ENCODE measurements at places on chromosomes 4 and X.

DNA sequence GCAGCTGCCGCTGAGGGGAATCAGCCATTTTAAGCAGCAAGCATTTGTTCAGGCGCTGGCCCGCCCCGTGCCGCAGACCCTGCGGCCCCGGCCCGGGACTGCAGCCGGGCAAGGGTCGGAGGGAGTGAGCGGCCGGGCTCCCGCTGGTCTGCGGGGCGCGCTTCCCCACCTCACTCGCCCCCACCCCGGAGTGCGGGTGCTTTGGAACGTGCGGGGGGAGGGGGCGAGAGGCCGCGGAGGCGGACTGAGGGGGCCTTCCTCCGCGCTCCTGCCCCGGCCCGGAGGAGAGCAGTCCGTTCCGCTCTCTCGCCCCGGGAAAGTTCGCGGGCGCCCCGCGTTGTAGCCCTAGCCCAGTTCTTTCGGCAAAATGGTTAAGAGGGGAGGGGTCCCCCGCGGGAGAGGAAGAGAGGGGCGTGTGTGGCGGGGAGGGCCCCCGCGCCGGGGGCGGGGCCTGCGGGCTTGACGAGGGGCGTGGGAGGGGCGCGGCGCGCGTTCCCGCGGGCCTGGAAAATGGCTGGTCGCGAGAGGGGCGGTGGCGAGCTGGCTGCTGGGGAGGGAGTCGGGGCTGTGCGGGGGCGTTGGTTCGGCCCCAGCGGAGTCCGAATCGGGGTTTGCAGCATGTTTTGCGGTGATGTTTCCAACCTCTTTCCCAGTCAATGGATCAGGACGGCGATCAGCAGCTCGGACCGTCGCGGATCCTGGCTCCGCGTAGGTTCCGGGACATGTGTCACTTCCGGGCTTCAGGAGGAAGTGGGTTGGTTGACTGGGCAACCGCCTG is 942 bp downstream of the ING2 start:
- DNase-seq, result peak; percentile 53

DNA sequence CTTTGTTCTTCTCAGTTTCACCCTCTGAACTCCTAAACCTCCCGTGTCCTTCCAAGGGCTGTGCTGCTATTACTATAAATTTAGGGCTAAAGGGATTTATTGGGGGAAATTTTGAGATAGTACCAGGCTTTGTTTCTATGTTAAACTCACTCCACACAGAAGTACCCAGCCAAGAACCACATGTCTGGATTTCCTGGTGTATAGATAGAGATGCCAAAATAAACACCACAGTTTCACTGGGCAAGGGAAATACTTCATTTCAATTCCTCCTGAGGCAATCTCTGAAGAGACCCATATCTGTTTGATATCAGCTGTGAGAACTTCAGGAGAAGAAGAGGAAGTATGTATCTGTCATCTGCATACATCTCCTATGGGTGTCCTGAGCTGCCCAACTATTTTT is 21.7 kb upstream of the CLNK start:
- no peak for DNase-seq

GRCh38 chr4:181204109-181204508 is 1039.1 kb upstream of the TENM3 start:
- DNase-seq, result no peak

- DNase-seq, result no peak
Measured at GRCh38 chr4:122997463-122998101, 75.2 kb upstream of the NUDT6 start.

DNA sequence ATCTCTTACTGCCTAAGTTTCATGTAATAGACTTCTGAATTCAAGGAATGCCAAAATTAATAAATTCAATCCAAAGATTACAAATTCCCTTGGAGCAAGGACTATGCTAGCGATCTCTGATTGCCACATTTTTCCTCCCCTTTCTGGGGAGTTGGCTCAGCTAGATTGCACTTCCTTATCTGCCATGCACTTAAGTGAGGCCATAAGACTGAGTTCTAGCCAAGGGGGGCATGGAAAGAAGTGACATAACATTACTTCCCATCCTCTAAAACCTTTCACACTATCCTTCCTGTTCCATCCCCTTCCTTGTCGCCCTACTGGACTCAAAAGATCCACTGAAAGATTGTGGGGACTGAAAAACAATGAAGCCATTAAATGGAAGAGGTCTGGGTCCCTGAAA is 53.8 kb upstream of the TXK start:
- DNase-seq, result no peak

DNA sequence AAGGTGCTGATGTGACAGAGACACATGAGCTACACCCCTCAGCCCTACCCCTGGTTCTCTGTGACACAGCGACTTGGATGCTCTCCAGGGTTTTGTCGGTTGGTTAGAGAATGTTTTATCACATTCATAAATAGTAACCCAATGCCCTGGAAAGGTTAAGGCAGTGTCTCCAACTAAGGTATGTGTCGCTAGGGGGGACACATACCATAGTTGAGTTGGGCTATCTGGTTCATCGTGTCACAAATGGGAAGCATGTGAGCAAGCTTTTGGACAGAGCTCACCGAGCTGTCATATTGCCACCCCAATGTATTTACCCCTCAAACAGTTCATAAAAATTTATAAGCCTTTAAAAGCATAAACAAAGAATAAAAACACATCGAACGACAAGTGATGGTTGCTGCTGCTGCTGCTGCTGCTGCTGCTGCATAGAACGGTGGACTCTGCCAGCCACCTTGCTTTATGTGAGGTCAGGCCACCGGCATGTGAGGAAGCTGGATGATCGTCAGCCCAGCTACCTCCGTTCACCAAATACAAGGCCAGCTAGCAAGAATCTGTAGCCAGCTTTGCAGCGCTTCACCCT is 55.9 kb downstream of the STOX2 start:
- DNase-seq, result no peak

GRCh38 chr4:103936653-103937145 is 216.9 kb upstream of the TACR3 start:
- DNase-seq, result no peak

- no peak for DNase-seq
Measured at GRCh38 chr4:90958256-90958895, 831.2 kb downstream of the CCSER1 start.

DNA sequence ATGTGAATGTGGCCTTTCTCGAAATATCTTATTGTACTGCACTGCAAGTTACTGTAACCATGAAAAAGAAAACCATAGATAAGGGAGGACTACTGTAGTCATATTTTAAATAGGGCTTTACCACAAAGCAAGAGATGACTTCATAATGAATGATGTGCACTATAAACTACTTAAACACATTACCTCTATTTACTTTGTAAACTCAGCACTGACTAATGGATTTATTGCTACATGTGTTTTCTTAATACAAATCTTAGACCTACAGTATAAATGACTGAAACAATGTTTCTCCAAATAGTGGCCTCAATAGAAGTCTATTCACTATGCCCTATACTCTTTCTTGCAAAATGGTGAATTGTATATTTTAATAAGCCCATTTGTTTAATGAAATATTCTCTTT is 61.1 kb downstream of the HDX start:
- no peak for DNase-seq

DNA sequence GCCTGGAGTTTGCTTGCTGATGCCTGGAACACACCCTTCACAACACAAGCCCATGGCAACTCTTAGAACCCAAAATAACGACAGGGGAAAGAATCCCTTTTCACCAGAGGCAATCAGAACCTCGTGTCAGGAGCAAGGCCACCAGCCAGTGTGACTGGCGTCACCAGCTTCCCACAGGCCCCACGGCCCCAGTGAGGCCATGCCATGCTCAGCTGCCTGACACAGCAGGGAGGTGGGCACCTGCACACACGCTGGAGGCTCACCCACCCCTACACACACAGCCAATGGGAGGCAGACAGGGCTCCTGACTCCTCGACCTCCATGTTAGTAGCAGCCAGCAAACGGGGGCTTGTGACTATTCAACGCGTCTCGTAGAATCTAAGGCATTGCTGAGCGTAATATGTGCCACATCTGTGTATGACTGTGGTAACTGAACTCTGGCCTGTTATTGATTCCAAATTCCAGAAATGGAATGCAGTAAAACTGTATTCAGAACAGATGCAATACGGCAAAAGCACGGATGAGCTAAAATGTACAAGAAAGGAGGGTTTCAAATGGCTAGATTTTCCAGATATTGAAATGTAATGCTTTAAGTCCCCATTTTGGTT is 28.5 kb downstream of the RNF212 start:
- DNase-seq, result no peak

- no peak for DNase-seq
Measured at GRCh38 chrX:110723844-110724243, 71.8 kb downstream of the CHRDL1 start.

- DNase-seq, result no peak
Measured at GRCh38 chr4:1833307-1834046, 22.5 kb downstream of the LETM1 start.

GRCh38 chrX:131752493-131753198 is 208.8 kb downstream of the OR13H1 start:
- DNase-seq, result no peak

GRCh38 chr4:31998807-31999206 is 1278.6 kb downstream of the PCDH7 start:
- no peak for DNase-seq

Data from stimulated activated CD4-positive, alpha-beta T cell treated with anti-CD3 and anti-CD28 coated beads, Interleukin-1b, Interleukin-23, amount 100 ng/mL, for 1 hour (primary cell).